Heart left ventricle (tissue), 16 donors: ENCODE measurements at places on chromosomes 11 and 22. TPM values are rescaled to one million over a fixed set of nuclear protein-coding genes. Genes with fewer than 3 reads are reported as not detected.
A peak's percentile ranks its signal among the peaks of the same experiment; 100 is the strongest.

SCGB2A2 gene
- polyA plus RNA-seq = not detected

- no peak for DNase-seq
Measured at GRCh38 chr22:28183078-28183860, 264.2 kb upstream of the PITPNB start.

KRTAP5-2 gene
- not detected for polyA plus RNA-seq

DNA sequence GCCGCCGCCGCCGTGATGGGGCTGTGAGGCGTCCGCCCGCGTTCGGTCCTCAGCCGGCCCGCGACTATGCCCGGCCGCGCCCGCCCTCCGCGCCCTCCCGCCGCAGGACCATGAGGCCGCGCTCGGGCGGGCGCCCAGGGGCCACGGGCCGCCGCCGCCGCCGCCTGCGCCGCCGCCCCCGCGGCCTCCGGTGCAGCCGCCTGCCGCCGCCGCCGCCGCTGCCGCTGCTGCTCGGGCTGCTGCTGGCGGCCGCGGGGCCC lies 215 bp downstream of the ZNRF3 start:
- no peak for DNase-seq

DNA sequence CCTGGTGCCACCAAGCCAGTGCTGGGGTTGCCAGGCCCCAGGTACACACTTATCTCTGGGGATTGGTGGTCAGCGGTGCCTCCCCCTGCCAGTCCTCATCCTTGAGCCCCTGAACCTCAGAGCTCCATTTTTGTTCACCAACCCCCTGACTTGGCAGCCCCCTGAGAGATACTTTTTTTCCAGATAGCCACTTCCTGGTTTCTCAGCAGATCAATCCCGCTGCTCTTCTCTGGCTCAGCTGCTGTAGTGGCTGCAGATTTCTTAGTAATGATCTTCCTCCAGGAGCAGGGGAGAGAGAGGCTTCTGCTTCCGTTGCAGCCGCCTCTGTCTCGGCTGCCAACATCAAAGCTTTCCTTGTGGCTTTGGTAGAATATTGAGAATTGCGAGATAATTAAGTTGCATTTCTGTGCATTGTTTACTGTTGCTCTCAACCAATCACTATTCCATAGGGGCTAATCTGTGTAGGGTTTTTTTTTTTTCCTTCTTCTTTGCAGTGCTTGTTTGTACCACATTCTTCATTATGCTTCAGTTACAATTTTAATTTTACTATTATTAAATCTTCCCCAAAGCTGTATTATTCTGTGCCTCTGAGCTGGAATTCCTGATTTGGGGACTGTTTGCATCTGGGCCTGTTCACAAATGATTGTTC lies 92.1 kb downstream of the PKNOX2 start:
- no peak for DNase-seq

GRCh38 chr11:68021167-68021787 lies 9.2 kb upstream of the NDUFS8 start:
- no peak for DNase-seq

- no peak for DNase-seq
Measured at GRCh38 chr22:17647991-17648390, 9.4 kb downstream of the BCL2L13 start.

GRCh38 chr11:1338201-1339065 lies 29.0 kb upstream of the TOLLIP start:
- DNase-seq = no peak

- no peak for DNase-seq
Measured at GRCh38 chr11:5363679-5364078, 12.4 kb downstream of the OR51B6 start.

C11orf54 gene
- 22.6 TPM for polyA plus RNA-seq

- no peak for DNase-seq
Measured at GRCh38 chr11:63940786-63941185, 2.0 kb downstream of the NAA40 start.

DNA sequence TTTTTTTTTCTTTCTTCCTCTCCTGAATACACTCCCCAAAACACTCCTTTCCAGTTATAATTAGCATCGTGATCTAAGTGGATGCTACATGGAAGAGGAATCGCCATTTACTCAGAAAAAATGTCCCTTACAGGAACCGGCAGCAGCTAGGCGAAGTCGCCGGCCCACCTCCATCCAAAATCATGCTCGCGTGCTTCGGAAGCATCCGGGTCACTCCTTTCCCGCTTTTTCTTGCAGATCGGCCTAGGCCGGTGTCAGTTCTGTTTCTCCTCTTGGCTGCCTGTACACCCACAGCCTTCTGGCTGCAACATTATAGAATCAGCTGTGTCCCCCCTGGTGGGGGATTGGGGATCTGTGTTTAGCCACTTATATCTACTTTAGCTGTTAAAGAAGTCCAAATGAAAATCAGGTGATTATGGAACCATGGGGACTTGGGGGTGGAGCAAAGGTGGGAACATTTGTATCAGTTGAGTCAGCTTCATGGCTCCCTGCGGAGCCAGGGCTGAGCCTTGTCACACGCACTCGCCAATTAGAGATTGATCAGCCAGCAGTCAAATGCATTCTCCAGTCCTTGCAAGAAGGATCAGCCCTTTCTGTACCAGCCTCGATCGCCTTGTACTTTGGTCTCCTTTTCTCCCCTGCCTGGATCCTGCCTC lies 36.3 kb downstream of the ASRGL1 start:
- DNase-seq = no peak

RFPL3 gene
- polyA plus RNA-seq = not detected

DNA sequence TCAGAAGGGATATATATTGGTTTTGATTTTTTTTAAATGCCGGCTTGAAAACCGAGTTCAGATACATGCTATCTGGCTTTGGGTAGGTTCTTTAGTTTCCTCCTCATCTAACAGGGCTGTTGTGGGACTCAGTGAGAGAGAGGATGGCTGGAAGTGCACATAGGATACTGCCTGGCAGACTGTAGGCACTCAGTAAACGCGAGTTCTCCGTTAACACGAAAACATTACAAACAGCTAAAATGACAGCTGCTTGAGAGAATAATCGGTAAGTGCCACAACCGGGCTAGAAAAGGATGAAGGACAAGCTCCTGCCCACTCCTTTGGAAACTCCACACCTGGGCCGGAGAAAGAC lies 369 bp downstream of the XRRA1 start:
- no peak for DNase-seq

- DNase-seq = no peak
Measured at GRCh38 chr11:78094250-78094649, 14.6 kb upstream of the NDUFC2 start.

- no peak for DNase-seq
Measured at GRCh38 chr22:37331034-37331428, 48.7 kb downstream of the CYTH4 start.

DNA sequence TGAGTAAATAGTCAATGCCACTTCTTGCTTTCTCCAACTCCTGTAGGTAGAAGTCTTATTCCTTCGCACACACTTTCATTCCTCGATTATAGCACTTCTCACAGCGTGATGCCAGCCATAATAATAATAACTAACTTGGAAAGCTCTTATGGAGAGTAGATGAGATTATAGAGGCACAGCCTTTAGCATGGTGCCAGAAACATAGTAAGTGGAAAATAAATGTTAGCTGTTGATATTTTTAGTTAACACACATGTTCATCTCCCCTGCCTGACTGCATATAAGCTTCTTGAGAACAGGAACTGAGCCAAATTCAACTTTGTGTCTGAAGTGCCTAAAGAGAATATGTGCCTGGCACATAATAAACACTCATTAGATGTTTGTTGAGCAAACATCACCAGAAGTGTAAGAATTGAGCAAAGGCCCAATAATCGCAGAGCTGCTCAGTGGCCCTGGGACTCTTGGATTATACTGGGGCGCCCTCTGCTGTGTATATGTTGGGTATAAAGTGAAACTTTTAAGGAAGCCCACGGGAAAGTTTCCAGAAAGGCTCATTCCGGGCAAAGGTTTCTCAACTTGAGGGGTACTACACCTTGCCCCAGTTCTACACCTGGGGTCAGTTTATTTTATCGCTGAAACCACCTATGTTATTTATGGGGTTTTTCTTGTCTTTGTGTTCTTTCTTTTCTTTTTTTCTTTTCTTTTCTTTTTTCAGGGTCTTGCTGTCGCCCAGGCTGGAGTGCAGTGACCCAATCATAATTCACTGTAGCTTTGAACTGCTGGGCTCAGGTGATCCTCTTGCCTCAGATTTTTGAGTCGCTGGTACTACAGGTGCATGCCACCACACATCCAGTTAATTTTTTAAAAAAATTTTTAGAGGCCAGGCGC lies 22.3 kb downstream of the SLN start:
- peak; percentile 63 for DNase-seq

DNA sequence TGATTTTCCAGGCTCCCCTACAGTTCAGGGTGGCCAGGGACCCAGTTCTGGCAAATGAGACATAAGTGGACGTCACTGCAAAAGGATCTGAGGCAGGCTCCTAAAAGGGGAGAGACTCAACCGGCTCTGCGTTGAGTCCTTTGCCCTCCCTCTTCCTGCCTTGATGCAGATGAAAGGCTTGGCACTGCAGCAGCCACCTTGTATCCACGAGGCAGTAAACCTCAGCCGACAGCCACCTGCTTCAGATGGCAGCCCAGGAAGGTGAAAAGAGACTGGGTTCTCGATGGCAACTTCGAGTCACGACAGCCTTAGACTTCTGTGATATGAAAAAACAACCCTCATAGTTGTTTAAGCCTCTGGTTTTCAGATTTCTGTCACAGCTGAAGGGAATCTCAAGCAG lies 14.7 kb upstream of the TREH start:
- no peak for DNase-seq

DNA sequence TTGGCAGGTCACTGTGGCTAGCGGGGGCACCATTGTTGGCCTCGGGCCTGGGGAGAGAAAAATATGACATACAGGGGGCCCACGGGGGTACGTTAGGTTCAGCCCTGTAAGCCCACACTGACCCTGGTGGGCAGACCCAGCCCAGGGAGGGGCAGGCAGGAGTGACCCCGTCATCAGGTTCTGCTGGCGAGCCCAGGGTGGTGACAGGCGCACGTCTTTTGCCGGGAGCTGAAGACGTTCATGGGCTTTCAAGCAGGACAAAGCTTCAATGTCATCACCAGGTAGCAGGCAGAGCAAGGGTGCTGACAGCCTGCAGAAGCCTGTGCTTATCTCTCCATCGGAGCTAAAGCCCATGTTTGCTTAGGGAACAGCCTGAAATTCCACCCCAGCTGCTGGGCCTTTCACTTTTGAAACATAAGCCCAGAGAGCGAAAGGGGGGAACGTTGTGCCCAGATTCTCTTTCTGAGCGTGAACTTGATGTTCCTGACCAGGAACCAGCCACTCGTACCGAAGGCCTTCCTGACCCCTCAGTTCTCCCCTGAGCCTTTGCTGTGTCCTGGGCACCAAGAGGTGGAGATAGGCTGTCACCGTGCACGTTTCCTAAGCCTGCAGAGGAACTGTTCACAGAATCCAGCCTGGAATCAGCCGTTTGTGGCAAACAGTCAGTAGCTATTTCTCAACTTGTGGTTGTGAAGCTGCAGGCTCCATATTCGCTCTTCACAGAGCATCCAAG lies 74.0 kb upstream of the ATXN10 start:
- no peak for DNase-seq
